ENCODE measurements at places on chromosomes 2 and 18. TPM values are rescaled to one million over a fixed set of nuclear protein-coding genes. Genes with fewer than 3 reads are reported as not detected.

The LIPG gene
- 25.7 TPM for total RNA-seq

The RSAD2 gene
- 3.7 TPM for total RNA-seq

The PARD6G gene
- 30.8 TPM for total RNA-seq

GRCh38 chr2:181348107-181348837, 108.9 kb upstream of the ITGA4 start:
- H3K4me3 ChIP-seq: no peak overlapping the region
- no peak overlapping the region for H3K27ac ChIP-seq
- no peaks in the 10 kb centered on the region for H3K4me1 ChIP-seq
- DNase-seq: no peak

DNA sequence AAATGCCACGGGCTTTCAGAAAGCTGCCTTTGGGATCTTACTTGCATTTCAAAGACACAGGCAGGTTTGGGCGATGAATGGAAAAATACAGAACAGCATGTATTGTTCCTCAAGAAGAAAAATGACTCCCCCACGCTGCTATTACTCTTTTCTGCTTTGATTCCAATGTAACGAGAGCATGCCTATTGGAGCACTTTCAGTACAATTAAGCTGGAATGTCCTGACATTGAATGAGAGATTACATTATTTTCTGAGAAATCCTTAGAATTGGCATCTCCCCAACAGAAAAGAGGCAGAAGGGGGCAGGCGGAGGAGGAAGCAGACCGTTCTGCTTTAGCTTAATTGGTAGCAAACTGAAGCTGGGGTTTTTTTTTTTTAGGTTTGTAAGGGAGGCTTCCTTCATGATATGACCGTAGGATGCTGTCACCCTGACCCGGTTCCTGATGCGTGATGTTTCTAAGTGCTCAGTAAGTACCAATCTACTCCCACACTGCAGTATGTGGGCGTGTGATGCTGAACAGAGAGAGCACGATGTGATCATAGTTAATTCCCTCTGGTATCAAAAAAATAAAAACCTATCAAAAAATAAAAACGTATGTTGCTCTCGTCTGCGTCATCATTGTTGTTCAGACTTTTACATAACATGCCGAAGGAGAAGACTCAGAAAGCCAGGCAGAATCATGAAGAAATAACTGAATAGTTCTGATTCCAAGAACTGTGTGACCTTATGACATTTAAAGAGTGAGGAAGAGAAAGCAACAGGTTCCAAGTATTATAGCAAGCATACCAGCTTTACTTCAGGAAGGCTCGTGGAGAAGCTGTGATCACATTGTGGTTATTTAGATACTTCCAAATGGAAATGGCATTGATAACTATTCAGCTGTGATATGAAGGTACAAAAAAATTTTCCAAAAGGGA, 40.5 kb downstream of the LONRF2 start:
- H3K27me3 ChIP-seq: no peaks in the 10 kb centered on the region
- peaks cover 38% of the 10 kb centered on the region for H3K4me1 ChIP-seq
- H3K4me3 ChIP-seq: no peak overlapping the region
- H3K27ac ChIP-seq: peak overlapping the region; percentile 72
- H3K36me3 ChIP-seq: peaks cover 12% of the 10 kb centered on the region

GRCh38 chr2:51976623-51977022, 944.7 kb upstream of the NRXN1 start:
- H3K27ac ChIP-seq: no peak overlapping the region
- H3K36me3 ChIP-seq: no peaks in the 10 kb centered on the region
- DNase-seq: no peak

- H3K27me3 ChIP-seq: no peaks in the 10 kb centered on the region
- peaks cover 33% of the 10 kb centered on the region for H3K4me1 ChIP-seq
- no peaks in the 10 kb centered on the region for H3K36me3 ChIP-seq
- peak; percentile 68 for DNase-seq
These were observed 65.5 kb upstream of the GPC1 start for GRCh38 chr2:240369801-240370585.

DNA sequence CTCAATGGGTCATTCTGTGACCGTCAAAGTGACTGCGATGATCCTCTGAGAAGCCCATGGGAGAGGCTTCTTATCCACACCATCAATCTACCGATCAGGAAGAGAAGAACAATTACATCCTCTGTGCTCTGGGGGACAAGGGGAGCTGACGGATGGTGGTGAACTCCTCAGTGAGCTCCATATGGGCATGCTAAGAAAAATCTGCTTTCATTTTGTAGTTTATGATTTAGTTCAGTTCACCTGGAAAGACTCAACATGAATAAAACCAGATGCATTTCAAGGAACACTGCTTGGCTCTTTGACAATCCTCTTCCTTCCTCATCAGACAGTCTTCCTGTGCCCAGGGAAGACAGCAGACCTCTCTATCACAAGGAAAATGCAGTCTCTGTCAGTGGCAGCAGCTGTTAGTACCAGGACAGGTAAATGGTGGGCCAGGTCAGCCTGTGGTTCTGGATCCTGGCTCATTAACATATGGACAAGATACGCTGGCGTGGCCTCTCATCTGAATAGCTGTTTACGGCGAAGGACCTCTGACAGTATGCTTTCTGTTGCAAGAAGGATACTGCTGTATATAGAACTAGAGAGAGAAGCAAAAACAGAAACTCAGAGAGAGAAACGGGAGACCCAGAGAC, 176.9 kb downstream of the BCL2 start:
- no peaks in the 10 kb centered on the region for H3K27me3 ChIP-seq
- H3K36me3 ChIP-seq: no peaks in the 10 kb centered on the region
- H3K27ac ChIP-seq: peak overlapping the region; percentile 16
- no peak overlapping the region for H3K4me3 ChIP-seq
- DNase-seq: no peak

GRCh38 chr2:128783896-128784295, 465.2 kb upstream of the HS6ST1 start:
- no peaks in the 10 kb centered on the region for H3K27me3 ChIP-seq
- H3K4me3 ChIP-seq: no peak overlapping the region
- no peaks in the 10 kb centered on the region for H3K36me3 ChIP-seq

DNA sequence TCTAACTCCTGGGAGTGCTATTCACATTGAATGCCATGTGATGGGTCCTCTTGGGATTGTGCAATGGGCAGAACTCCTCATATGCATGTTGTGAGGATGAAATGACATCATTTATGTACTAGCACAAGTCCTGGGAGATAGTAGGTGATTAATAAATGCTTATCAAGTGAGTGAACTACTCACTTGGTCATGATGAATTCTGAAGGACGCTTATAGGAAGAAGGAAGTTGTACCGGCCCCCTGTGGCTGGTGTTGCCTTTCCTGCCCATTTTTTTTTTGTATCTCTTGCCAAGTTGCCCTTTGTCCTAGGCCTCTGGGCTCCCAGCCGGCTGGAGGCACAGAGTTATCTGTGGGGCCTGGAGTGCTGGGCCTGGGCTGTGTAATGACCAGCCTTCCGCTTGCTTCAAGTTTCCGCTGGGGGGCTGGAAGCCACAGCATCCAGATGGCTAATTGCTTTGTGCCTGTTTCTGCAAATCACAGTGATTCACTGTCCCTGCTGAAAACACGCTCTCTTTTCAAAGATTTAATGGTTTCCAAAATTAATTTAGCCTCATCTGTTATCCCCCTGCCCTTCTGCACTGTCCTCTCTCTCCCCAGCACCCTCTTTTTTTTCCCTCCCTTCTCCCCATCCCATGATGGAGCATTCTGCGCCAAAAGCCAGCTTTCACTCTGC, 33.7 kb upstream of the MRPL33 start:
- no peaks in the 10 kb centered on the region for H3K36me3 ChIP-seq
- DNase-seq: no peak
- H3K4me3 ChIP-seq: no peak overlapping the region
- no peak overlapping the region for H3K27ac ChIP-seq
- H3K4me1 ChIP-seq: peaks cover 11% of the 10 kb centered on the region

GRCh38 chr2:79179036-79179435, 19.5 kb upstream of the REG3A start:
- H3K4me3 ChIP-seq: no peak overlapping the region
- H3K4me1 ChIP-seq: peaks cover 4% of the 10 kb centered on the region
- DNase-seq: no peak
- H3K27me3 ChIP-seq: no peaks in the 10 kb centered on the region
- H3K27ac ChIP-seq: no peak overlapping the region

DNA sequence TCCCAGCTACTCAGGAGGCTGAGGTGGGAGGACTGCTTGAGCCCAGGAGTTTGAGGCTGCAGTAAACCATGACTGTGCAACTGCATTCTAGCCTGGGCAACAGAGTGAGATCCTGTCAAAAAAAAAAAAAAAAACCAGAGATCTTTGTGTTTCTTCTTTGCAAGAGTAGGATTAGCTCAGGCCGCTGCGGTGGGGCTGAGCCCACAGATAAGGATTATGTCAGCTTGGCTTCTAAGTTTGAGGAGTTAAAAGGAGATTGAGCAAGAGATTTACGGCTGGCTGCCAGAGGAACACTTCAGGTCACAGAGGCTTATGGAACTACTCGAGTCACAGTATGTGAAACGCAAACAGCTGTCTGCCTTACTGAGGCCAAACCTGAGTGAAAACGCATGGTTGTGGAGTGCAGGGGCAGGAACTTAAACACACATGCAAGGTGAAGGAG, 146.7 kb upstream of the L3MBTL4 start:
- no peaks in the 10 kb centered on the region for H3K27me3 ChIP-seq
- H3K4me1 ChIP-seq: peaks cover 83% of the 10 kb centered on the region
- no peak for DNase-seq
- no peaks in the 10 kb centered on the region for H3K36me3 ChIP-seq
- peak overlapping the region; percentile 94 for H3K27ac ChIP-seq

GRCh38 chr18:51716277-51716676, 518.8 kb upstream of the MEX3C start:
- no peak for DNase-seq
- no peak overlapping the region for H3K4me3 ChIP-seq
- no peaks in the 10 kb centered on the region for H3K36me3 ChIP-seq
- H3K27me3 ChIP-seq: no peaks in the 10 kb centered on the region
- H3K4me1 ChIP-seq: no peaks in the 10 kb centered on the region

DNA sequence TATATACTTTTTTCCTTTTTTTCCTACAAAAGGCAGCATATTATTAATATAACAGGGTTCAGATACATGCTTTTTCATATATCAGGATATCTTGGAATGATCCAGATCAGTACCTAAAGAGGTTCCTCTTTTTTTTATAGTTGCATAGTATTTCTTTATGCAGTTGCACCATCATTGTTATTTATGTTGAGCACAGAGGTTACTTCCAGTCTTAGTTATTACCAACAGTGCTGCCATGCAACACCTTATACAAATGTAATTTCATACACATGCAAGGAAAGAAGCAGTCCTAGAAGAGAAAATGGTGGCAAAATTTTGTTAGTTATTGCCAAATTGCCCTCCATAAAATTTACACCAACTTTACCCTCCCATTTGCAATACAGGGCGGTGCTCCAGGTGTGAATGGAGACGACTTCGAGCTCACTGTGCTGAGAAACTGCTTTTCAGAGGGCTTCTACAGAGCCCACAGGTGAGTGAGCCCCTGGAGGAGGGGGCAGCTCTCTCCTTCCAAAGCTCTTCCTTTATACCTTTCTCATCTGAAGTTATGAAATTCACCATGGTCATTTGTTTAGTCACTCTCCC, 30.0 kb upstream of the KCMF1 start:
- no peak overlapping the region for H3K4me3 ChIP-seq
- H3K4me1 ChIP-seq: no peaks in the 10 kb centered on the region
- no peaks in the 10 kb centered on the region for H3K27me3 ChIP-seq
- H3K27ac ChIP-seq: no peak overlapping the region

Measured in mesothelial cell of epicardium (in vitro differentiated cells).